Stimulated activated CD4-positive, alpha-beta T cell treated with anti-CD3 and anti-CD28 coated beads, Interleukin-12 subunit alpha, Interleukin-12 subunit beta, amount 100 ng/mL, for 4 hours (primary cell): ENCODE measurements at places on chromosomes 7 and 10.

DNA sequence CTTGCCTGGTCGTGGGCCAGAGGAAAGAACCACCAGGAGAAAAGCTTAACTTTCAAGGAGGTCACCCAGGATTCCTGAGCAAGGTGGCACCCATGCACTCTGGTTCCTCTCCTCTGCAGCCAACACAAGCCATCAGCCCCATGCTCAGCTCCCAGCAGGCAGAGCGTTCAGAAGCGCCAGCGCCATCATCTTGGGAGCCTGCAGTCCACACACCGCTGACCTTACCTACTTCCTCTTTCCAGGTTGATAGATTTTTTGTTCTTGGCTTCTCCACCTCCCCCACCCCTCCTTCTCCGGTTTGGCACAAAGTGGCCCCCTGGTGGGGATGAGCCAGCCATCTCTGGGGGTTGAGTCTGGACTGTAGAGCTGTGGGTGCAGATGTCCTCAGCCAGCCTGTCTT lies 1.7 kb upstream of the WDR86 start:
- DNase-seq = no peak

- no peak for DNase-seq
Measured at GRCh38 chr7:108637049-108637621, 67.5 kb downstream of the DNAJB9 start.

DNA sequence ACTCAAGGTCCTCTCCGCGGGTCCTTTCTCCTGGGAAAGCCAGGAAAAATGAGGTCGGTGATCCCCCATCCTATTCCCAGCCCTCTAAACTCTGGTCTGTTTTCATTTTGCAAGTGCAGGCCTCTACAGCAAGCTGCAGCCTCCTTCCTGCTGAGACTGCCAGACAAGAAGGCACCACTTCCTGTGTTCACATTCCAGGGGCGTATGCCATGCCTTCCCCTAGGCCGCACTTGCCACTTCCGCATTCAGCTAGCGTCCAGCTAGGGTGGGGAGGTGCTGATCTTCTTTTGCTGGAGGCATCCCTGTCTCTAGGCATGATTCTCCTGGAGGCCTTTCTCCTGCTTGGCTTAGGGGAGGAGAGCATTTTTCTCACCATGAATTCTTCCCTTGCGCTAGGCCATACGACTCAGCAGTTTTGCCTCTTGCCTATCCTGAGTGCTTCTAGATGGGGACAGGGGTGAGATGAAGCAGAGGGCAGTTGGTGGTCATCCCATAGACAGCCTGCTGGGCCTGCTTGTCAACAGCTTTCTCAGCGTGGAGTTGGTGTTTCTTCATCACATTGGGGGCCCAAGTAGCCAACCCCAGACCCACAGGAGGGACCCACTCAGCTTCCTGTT lies 328.9 kb downstream of the RPS24 start:
- no peak for DNase-seq

DNA sequence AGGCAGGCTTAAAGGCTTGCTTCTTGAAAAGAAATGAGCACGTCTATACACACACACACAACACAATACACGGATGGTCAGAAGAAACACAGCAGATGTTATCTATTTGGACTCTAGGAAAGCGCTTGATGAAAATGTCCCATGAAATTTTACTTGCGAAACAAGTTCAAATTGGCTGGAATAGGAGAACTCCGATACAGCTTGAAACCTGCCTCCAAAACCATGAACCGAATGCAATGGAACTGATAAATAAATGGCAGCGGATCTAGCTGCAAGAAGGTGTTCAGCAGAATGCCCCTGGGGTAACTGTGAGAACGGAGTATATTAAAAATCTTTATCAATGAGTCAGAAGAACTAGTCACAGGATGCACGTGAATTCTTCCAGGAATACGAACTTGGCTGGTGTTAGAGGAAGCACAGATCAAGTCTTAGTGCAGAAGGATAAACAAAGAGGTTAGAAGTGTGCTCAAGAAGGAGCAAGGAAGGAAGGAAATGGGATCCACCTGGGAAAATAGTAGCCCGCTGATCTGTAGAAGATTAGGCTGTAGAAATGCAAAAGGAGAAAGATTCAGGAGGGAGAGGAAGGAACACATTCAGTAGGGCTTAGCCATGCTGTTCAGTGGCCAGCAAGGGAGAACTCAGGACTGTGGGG lies 142.0 kb upstream of the PRKCQ start:
- DNase-seq = no peak

GRCh38 chr10:50419756-50420155 lies 168.4 kb upstream of the ASAH2 start:
- DNase-seq = no peak

DNA sequence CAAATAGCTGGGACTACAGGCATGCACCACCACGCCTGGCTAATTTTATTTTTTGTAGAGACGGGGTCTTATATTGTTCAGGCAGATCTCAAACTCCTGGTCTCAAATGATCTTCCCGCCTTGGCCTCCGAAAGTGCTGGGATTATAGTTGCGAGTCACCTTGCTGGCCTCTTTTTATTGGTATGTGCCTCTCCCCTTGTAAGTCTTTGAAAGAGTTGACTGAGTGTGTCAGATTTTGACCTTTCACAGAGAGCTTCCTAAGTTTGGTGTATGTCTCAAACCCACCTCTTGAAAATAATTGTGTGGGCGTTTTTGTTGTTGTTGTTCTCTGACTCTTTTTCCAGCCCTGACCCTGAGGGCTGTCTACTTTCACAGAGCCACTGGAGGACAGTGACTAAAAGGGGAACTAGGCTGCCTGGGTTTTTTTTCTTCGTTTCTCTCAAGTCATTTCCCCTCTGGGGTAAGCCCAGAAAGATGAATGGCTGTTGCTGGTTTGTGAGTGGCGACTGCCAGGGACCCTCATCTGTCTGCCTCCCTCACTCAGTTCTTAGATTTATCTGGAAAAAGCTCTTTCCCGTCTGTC lies 262.8 kb downstream of the ZEB1 start:
- DNase-seq = no peak

DNA sequence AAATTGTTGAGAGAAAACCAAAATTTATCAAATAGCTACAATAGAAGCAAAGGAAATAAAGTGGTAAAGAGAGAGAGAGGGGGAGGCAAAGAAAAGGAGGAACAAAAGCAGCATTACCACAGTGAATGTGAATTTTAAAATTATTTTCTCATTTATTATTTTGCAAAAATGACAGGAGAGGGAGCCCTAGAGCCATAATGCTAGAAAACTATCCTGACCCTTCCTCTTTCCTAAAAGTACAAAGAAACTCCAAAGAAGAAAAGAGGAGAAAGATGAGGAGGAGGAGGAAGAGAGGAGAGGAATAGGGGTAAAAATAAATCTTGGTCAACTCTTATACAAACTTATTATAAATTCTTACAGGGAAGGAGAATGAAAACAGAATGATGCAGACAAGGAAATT lies 921.5 kb downstream of the NRG3 start:
- DNase-seq = no peak

- DNase-seq = no peak
Measured at GRCh38 chr7:112053737-112054069, 152.5 kb downstream of the DOCK4 start.

GRCh38 chr10:63627881-63628296 lies 106.7 kb downstream of the REEP3 start:
- DNase-seq = no peak

GRCh38 chr7:136183981-136184380 lies 206.8 kb upstream of the MTPN start:
- no peak for DNase-seq

DNA sequence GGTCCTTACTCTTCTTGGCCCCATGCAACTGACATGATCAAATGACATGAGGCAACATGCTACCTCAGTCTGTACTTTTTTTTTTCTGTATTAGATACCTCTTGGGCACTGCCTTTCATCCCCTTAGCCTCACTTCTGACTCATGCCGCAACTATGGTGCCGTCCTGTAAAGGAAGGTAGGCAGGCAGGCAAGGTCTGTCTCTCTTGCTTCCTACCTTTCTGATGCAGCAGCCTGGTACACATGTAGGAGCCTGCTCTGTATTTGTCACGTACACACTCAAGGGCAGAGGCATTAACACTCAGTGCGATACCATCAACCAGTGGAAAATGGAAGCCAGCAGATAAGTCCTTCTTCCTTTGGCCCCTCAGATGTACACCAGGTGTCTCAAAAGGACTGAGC lies 146.7 kb downstream of the ATE1 start:
- no peak for DNase-seq

GRCh38 chr10:27950242-27950564 lies 48.7 kb downstream of the ODAD2 start:
- no peak for DNase-seq

DNA sequence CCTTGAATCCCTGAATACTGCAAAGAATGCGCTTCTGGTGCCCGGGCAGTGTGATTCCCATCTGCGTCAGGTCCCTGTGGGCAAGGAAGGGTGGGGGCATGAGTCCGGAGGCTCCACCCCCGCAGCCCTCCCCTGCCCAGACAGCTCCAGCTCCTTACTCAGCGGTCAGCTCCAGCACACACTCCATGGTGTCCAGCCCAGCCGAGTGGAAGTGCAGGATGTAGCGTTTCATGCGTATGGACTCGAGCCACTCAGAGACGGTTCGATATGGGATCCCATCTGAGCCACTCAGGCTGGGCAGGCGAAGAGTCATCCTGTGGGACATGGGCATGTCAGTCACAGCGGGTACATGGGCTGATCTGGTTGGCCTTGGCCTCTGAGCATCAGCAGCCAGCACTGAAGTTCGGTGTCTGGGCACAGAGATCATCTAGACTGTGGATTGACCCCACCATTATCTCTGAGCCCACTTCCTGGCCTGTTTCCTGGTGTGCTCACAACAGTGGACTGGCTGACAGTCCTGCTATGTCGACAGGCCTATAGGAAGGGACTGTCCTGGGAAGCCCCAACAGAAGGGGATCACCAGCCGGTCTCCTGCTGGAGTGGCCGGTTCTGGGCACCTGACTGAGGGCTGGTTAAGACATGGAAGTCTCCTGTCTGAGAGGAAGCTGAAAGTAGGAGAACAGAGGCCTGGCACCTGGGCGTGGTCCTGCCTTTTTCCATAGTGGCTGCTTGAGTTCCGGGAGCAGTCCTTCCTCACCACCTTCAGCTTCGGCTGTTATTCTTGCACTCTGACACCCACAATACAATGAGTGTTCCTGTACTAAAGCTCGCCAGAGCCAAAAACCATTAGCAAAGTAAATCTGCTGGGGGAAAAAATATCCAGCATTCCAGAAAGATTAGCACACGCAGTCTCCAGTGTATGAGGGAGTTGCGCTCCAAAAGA lies 10.6 kb downstream of the ZYX start:
- DNase-seq = no peak

GRCh38 chr7:79504607-79505389 lies 51.3 kb upstream of the MAGI2 start:
- no peak for DNase-seq

- no peak for DNase-seq
Measured at GRCh38 chr7:55903985-55904759, 16.9 kb downstream of the ZNF713 start.

DNA sequence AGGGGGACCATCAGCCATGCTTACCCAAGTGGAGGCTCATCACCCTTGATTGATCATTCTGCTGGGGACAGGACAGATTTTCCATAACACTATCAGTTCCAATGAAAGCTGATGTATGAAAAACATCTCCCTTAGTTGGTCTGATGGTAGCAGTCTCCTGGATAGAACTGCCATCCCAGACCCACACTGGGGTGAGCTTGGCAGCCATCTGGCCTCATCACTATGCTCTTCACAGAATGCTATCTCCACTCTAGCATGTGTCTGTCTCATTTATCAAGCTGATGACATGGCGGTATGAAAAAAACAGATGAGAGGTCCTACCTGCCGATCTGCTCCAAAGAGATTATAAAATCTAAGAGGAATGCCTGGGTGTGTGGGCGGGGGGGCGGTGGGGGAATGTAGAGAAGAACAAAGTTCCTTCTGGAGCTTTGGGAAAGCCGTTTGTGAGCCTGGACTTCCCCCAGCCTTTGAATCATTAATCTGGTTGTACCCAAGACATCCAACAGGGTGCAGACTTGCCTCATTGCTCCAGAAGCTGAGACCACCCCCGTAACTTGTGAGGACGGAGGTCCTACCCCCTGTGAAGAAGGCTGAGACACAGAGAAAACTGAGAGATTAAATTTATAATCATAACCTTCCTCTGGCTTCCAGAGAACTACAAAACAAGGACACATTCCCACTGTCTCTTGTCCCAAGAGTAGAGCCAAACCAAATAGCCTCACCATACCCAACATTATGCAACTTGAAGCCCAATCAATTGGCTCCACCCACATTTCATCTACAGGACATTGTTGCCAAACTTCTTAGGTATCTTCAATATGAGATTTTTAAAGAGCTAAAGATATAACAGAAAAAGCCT lies 340.8 kb downstream of the KCNMA1 start:
- no peak for DNase-seq
